ENCODE measurements at places on chromosomes 11 and 22. TPM values are rescaled to one million over a fixed set of nuclear protein-coding genes. Genes with fewer than 3 reads are reported as not detected.

Gene MEI1
- polyA plus RNA-seq, result 19.9 TPM

Gene ZNF280B
- 0.90 TPM for polyA plus RNA-seq

Gene TMEM191C
- 4.0 TPM for polyA plus RNA-seq

Gene ASRGL1
- polyA plus RNA-seq, result 2.9 TPM

Gene SHANK2
- 0.30 TPM for polyA plus RNA-seq

Gene TRIM6
- polyA plus RNA-seq, result 2.7 TPM

Gene MED19
- 11.1 TPM for polyA plus RNA-seq

All from spleen (tissue), 13 donors.